Neural progenitor cell (in vitro differentiated cells): ENCODE measurements at places on chromosomes 3 and 15. TPM values are rescaled to one million over a fixed set of nuclear protein-coding genes. Genes with fewer than 3 reads are reported as not detected.
A peak's percentile ranks its signal among the peaks of the same experiment; 100 is the strongest.

TMEM207 gene
- not detected in 2 replicates for total RNA-seq

DNA sequence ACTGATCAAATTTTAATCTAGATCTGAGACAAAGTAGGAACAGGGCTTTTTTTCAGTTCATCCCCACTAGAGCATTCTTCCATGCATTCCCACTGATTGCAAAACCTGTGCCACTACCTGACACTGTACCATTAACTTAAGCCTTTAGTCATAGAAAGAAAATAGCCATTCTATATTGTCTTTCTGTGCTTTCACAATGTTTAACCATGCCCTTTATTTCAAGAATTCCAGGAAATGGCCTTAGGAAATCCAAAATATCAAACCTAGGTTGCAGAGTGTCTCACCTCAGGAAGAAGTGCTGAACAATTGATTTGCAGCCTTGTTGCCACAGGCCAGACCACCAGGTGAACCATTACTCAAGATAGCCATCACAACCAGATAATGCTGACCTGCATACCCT lies 56.2 kb upstream of the TGFBR2 start:
- H3K4me1 ChIP-seq, result peaks cover 27% of the 10 kb centered on the region
- peaks cover 5% of the 10 kb centered on the region for H3K27me3 ChIP-seq
- no peaks in the 10 kb centered on the region for H3K36me3 ChIP-seq
- no peak for DNase-seq

- no peaks in the 10 kb centered on the region for H3K36me3 ChIP-seq
- no peak overlapping the region for H3K4me3 ChIP-seq
- no peaks in the 10 kb centered on the region for H3K4me1 ChIP-seq
- no peaks in the 10 kb centered on the region for H3K27me3 ChIP-seq
- no peak for DNase-seq
- H3K27ac ChIP-seq, result no peak overlapping the region
Observed at GRCh38 chr3:187960820-187961219, 193.1 kb upstream of the LPP start.

DNA sequence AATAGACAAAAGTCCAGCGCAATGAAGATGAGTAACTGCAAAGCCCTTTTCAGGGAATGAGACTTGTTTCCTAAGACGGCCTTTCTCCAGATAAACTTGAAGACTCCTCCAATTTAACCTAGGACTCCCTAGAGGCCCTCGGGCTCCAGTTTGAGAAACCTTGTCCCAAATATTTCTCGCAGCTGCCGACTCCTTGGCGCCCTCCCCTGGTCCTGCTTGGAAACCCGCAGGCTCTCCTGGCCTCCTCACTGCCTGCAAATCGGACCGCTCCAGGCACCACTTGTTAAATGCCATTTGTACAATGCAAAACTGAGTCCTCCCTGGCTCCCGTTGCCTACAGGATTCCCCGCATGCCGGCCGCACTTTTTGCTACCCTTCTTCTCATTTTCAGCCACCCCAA lies 36.8 kb downstream of the MUC4 start:
- H3K4me1 ChIP-seq, result no peaks in the 10 kb centered on the region
- no peaks in the 10 kb centered on the region for H3K27me3 ChIP-seq
- no peaks in the 10 kb centered on the region for H3K36me3 ChIP-seq
- no peak overlapping the region for H3K27ac ChIP-seq

- no peaks in the 10 kb centered on the region for H3K36me3 ChIP-seq
- no peaks in the 10 kb centered on the region for H3K4me1 ChIP-seq
- no peaks in the 10 kb centered on the region for H3K27me3 ChIP-seq
- no peak for DNase-seq
- H3K27ac ChIP-seq, result no peak overlapping the region
Observed at GRCh38 chr3:58683466-58683865, 16.9 kb upstream of the FAM3D start.

DNA sequence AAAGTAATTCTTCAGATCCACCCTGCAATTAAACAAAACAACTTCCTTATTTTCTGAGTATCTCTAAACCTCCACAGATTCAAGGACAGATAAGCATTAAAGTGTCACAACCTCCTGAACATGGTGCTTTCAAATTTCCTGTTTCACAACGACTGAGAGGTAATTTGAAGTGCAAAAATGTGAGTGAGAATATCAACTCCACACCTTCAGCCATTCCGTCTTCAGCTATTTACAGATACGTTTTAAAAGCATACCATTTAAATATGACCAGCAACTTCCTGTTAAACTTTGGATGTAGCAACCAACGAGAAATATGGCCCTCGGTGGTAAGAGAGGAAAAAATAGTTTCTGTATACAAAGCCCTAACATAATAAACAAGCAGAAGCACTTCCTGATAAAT lies 32.1 kb upstream of the PCSK6 start:
- H3K4me1 ChIP-seq, result no peaks in the 10 kb centered on the region
- no peak overlapping the region for H3K27ac ChIP-seq
- DNase-seq, result no peak
- no peaks in the 10 kb centered on the region for H3K27me3 ChIP-seq
- H3K4me3 ChIP-seq, result no peak overlapping the region

GRCh38 chr3:16512435-16513140 lies 911 bp downstream of the RFTN1 start:
- DNase-seq, result peak; percentile 32
- no peak overlapping the region for H3K27ac ChIP-seq
- H3K27me3 ChIP-seq, result peaks cover 61% of the 10 kb centered on the region
- H3K36me3 ChIP-seq, result no peaks in the 10 kb centered on the region

DNA sequence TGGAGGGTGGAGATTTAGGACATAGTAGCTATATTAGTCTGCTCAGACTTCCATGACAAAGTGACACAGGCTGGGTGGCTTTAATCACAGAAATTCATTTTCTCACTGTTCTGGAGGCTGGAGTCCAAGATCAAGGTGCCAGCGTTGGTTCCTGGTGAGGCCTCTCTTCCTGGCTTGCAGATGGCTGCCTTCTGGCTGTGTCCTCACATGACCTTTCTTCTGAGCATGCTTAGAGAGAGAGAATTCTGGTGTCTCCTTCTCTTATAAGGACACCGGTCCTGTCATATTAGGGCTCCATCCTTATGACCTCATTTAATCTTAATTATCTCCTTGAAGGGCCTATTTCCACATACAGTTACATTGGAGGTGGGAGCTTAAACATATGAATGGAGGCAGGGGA lies 14.9 kb upstream of the SHC4 start:
- peaks cover 6% of the 10 kb centered on the region for H3K27me3 ChIP-seq
- no peak overlapping the region for H3K4me3 ChIP-seq
- H3K36me3 ChIP-seq, result no peaks in the 10 kb centered on the region
- H3K4me1 ChIP-seq, result peaks cover 17% of the 10 kb centered on the region
- no peak for DNase-seq

DNA sequence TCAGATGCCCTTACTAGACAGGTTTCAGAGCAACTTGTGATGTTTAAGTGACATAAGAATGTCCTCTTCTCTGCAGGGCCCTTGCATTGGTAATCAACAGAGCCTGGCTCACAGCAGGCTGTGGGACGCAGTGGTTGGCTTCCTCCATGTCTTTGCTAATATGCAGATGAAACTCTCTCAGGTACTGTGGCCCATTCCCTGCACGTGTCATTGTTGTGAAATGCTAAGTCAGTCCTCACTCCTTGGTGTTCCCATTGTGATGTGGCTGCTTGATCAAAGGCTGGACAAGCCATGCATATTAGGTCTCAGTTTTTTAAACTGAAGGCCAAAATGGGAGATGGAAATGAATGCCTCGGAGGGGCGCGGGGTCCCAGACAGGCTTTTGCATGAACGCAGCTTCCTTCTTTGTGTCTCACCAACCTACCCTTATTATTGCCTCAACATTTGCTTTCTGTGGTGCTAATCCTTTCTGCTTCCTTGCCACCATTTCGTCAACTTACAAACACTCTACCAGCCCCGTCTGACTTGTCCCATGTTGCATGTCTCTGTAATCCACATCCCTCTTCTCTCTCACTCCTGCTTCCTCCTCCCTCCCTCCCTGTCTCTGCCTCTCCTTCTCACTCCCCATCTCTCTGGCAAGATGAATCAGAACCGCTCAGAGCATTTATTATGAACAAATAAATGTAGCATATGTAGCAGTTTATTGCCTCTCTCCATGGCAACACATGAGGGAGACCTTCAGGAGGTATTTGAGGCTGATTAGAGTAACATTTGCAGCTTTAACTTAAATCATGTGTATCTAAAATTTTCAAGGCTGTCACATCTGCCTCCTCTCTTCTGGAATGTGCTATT lies 133.2 kb upstream of the CHRM5 start:
- H3K4me3 ChIP-seq, result no peak overlapping the region
- no peaks in the 10 kb centered on the region for H3K27me3 ChIP-seq
- no peak overlapping the region for H3K27ac ChIP-seq
- H3K4me1 ChIP-seq, result peaks cover 8% of the 10 kb centered on the region

- H3K4me1 ChIP-seq, result no peaks in the 10 kb centered on the region
- no peaks in the 10 kb centered on the region for H3K36me3 ChIP-seq
- H3K27me3 ChIP-seq, result no peaks in the 10 kb centered on the region
- DNase-seq, result no peak
- no peak overlapping the region for H3K4me3 ChIP-seq
Observed at GRCh38 chr3:107684431-107684925, 161.7 kb downstream of the BBX start.
